Heart left ventricle (tissue), 16 donors: ENCODE measurements at places on chromosomes 5 and 9. TPM values are rescaled to one million over a fixed set of nuclear protein-coding genes. Genes with fewer than 3 reads are reported as not detected.
A peak's percentile ranks its signal among the peaks of the same experiment; 100 is the strongest.

DNA sequence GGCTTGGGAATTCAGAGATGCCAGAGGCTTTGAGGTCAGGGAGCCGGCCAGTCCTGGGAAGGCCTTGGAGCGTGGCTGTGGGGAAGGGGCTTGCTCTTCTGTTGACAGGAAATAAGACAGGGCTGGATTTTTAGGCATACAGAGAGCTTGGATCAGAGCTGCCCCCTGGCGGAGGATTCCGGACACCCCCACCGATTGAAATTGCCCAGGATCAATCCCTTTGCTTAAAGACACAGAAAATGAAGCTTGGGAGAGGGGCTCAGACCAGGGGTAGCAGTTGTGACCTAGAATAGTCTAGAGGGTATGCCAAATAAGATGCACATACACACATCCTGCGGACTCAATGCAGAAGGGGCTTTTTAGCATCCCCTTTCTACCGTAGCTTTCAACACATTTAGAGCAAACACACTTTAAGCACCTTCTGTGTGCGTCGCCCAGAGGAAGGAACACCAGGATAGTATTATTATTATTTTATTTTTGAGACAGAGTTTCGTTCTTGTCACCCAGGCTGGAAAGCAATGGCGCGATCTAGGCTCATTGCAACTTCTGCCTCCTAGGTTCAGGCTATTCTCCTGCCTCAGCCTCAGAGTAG is 1.7 kb upstream of the NTMT1 start:
- DNase-seq = peak; percentile 7

GRCh38 chr9:105973951-105974351 is 279.6 kb downstream of the TMEM38B start:
- no peak for DNase-seq

GRCh38 chr5:151113651-151114050 is 32.8 kb upstream of the TNIP1 start:
- no peak for DNase-seq

DNA sequence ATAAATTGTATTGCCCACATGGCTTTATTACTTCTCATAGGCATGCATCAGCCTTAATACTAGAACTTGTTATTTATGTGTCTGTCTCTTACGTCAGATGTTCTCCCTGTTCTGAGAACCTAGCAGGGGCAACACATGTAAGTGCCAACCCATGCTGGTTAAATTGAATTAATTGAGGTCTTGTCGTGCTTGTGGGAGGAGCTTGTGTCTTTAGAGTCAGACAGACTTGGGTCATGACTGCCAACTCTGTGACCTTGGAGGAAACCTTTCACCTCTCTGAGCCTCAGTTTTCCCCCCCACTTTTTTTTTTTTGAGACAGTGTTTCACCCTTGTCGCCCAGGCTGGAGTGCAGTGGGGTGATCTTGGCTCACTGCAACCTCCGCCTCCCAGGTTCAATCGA is 2.2 kb upstream of the MEGF9 start:
- DNase-seq = no peak

- no peak for DNase-seq
Observed at GRCh38 chr5:109833946-109834345, 144.2 kb downstream of the MAN2A1 start.

DNA sequence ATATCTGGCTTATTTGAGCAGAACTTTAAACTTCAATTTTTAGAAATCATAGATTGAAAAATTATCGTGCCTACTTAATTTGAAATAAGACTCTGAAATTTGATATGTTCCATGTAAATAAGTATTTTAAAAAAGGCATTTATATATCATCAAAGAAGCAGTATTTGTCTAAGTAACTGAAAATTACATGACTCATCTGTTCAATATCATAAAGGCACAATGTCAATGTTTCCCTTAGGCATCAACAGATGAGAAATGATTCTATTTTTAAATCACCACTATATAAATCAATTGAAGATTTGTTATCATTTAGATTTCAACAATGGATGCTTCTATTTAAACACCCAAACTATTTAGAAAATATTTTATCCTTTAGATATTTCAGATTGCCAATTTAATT is 142.9 kb upstream of the POU5F2 start:
- no peak for DNase-seq

DNA sequence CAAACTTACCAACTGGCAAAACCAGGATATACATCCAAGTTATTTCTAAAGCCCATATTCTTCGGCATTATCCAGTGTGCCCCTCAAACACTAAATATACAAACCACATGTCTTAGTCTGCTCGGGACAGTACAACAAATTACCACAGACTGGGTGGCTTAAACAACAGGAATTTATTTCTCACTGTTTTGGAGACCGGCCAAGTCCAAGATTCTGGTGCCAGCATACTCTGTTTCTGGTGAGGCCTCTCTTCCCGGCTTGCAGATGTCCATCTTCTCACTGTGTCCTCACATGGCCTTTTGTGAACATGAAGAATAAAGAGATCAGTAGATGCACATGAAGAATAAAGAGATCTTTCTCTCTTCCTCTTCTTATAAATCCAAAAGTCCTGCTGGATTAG is 12.9 kb upstream of the SLCO6A1 start:
- DNase-seq = no peak

- no peak for DNase-seq
Observed at GRCh38 chr9:27019589-27019988, 14.1 kb upstream of the LRRC19 start.

DNA sequence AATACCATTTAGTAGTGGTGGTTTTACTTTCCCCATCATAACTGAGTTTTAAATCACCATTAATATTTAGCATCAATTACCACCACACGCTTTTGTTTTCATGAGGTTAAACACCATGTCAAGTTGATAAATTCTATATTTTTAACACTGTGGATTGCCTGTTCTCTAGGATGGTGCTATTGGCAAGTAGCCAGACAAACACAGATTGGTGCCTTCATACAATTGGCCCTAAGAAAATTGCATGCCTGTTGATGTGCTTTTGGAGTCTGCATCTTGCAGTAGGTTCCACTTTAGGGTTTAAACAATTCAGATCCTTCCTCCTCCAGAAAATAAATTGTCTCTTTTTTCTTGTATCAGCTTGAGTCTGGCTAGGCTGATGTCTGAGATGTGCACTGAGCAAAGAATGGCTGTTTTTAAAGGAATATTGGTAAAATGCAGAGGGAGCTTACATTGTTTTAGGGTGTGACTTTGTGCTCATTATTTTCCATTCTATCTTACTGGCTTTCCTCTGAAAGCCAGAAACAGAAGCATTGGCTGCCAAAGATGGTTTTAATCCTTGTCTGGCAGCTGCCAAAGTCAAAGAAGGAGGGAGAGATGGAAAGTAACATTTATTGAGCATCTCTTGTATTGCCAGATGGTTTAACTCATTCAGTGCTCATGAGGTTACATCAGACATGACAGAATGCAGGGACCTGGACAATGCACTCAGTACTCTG is 19.6 kb upstream of the MAN2A1 start:
- no peak for DNase-seq

DNA sequence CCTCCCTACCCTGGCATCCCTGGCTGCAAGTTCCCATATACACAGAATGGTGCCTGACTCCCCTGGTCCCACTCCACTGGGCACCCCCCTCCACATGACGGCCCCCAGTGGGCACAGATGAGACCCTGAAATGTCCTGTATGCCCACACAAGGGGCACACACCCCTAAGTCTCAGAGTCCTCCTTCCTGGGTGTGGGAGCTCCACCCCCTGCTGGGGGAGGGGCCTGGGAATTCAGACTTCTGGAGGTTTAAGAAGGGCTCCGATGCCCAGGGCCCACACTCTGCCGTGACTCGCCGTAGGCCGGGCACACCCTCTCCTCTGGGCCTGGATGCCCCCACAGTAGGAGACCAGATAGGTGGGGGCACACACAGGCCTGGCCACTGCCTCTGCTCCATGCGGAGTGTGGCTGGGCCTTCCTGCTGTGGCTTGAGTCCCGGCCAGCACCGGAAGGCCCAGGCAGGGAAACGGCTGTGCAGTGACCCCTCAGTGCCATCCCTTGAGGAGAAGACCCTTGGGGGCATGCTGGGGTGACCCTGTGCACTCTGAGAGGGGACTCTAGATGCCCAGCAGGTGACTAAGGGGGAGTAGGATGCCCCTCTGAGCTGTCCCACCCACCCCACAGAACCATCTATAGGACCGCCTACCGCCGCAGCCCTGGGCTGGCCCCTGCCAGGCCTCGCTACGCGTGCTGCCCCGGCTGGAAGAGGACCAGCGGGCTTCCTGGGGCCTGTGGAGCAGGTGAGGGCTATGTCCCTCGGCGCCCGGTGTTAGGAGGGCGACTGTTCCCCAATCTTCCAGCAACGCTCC is 6.5 kb downstream of the EGFL7 start:
- DNase-seq = no peak

GRCh38 chr5:134459010-134459403 is 47.3 kb upstream of the CDKN2AIPNL start:
- DNase-seq = no peak

DNA sequence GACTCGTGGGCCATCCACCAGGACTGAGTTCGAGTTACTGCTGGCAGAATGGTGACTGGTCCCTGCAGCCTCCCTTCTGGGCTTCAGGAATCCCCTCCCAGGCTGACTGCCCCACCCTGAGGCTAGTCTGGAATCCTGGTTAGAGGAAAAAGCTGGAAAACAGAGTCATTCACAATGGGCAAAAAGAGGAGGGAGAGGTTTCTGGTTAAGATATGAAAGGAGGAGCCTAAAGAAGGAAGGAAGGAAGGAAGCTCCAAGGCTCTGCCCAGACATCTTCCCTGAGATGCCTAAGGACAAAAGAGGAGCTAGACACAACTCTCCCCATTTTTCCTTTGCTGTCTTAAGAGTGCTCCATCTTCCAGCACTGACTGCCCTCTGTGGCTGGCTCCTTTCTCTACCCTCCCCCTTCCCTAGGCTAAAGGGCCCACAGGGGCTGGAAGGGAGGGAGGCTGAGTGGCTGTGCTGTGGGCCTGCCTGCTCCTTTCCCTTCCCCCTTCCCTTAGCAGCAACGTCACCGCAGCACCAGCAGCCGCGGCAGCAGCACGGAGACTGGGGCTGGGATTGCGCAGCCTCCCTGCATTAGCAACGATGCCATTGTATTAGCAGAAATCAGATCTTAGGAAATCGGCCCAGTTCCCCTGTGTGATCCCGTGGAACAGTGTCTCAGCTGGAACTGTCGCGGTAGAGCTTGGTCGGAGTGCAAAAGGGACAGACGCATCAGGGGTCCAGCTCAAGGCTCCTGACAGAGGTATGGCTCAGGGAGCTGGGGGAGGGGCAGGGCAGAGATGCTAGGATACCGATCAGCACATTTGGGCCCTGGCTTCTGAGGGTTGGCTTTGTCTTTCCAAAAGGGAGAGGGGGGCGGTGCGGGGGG is 48.7 kb downstream of the RUSC2 start:
- peak; percentile 80 for DNase-seq

DNA sequence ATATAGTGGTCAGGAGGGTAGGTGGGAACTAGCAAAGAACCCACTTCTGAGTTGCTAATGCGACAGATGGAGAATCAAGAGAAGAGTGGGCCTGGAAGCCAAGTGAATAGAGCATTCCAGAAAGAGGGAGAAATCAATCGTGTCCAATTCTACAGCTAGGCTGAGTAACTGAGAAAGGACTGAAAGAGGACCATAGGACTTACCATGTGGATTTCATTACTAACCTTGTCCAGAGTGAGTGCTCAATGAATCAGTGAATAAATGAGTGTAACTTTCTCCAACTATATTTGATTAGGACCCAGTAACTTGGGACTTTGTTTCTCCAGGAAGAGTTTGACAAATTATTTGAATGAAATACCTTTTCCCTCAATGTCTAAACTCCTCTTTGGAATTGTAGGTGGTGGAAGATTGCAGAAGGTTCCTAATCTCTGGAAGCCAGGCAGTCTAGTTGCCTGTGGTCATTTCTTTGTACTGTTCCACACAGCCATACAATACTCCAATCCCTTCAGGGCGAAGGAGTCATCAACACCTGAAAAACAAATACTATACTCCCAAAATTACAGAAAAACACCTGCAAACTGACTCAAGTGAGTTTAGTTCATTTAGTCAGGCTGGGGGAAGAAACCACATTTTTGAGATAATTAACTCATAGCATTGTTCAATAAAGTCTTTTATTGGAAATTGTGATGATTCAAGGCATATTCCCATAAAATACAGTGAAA is 2.6 kb upstream of the F2RL1 start:
- no peak for DNase-seq

DNA sequence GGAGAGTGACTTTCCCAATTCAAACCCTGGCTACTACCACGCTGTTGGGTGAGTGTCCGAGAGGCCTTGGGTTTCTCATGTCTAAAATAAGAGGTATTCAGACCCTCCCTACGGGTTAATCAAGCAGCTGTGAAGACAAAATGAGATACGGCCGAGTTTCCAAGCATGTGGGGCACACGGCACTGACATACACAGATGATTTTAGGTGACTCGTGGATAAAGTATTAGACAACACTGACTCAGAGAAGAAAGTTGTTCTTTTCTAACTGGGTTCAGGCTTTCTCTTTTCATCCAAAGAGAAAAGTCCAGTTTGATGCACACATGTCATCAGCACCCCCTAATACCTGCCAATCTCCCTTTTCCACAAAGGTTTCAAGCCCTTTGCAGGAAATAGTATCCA is 15.6 kb downstream of the FOXI1 start:
- no peak for DNase-seq

- DNase-seq = no peak
Observed at GRCh38 chr5:61659221-61659696, 327.2 kb downstream of the ZSWIM6 start.

DNA sequence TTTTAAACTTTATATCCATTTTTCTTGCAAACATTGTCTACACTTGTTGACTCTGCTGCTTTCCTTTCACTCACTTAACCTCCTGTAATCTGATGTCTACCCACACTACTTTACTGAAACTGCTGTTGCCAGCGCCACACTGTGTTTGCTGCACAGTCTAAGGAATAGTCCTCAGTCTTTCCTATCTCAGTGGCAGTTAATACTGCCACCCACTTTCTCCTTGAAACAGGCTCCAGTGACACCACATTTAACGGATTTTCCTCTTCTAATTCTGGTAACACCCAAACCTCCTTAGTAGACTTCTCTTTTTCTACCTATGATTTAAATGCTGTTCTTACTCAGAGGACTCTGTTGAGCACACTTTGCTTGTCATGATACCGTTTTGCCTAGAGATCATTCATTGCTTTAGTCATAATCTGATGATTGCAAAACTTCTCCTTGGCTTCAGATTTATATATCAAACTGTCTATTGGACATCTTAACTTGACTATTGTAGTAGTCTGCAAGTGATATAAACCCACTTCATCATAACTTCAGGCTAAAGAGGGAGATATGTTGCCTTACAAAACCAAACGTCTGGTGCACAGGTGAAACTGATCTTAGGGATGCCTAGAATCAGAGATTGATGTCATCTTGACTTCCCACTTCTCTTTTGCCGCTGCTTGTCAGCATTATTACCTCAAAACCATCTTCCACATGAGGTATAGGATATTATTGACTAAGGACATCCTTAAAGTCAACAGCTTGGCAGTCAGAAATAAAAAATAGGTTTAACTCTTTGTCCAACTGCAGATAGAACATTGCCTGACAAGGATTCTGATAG is 94.1 kb downstream of the CDC42SE2 start:
- no peak for DNase-seq

CD14 gene
- polyA plus RNA-seq = 9.9 TPM

IL4 gene
- not detected for polyA plus RNA-seq

SNCAIP gene
- 0.54 TPM for polyA plus RNA-seq

ATP10B gene
- 0.04 TPM for polyA plus RNA-seq

HRH2 gene
- 27.8 TPM for polyA plus RNA-seq

SLC44A1 gene
- 21.5 TPM for polyA plus RNA-seq

NUTM2F gene
- polyA plus RNA-seq = not detected
